Activated CD4-positive, alpha-beta T cell treated with anti-CD3 and anti-CD28 coated beads, Interleukin-10, Interleukin-2, amounts not matched to agents 100 ng/mL and 50 ng/mL, durations not matched to agents 16 hours and 8 hours (primary cell): ENCODE measurements at places on chromosomes 4 and X.

GRCh38 chrX:72573158-72573511 lies 492 bp upstream of the HDAC8 start:
- no peak for DNase-seq

DNA sequence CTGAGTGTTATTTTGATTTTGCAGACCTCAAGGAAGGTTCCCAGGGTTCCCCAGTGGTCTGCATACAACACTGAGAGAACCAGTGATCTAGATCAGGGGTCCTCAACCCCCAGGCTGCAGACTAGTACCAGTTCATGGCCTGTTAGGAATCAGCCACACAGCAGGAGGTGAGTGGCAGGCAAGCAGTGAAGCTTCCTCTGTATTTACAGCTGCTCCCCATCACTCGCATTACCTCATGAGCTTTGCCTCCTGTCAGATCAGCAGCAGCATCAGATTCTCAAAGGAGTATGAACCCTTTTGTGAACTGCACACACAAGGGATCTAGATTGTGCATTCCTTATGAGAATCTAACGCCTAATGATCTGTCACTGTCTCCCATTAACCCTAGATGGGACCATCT lies 28.5 kb downstream of the EDNRA start:
- no peak for DNase-seq

- DNase-seq, result no peak
Measured at GRCh38 chr4:82833696-82834313, 35.2 kb upstream of the SCD5 start.

DNA sequence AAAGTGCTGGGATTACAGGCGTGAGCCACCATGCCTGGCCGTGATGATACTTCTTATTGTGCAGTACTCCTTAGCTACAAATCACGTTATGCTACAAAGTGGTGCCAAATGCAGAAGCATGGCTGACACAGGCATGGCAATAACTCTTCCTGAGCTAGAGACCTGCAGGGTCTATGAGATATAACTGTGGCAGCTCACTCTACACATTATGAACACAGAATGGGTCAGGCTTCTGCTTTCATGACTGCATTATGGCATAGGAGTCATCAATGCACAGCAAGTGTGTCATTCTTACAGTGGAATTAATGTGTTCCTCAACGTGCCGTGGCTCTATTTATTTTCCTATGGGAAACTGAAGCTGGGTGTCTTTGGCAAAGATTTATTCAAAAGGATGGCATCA lies 64.5 kb downstream of the UGT8 start:
- DNase-seq, result no peak

- no peak for DNase-seq
Measured at GRCh38 chrX:119686087-119686691, 6.8 kb downstream of the SEPTIN6 start.

DNA sequence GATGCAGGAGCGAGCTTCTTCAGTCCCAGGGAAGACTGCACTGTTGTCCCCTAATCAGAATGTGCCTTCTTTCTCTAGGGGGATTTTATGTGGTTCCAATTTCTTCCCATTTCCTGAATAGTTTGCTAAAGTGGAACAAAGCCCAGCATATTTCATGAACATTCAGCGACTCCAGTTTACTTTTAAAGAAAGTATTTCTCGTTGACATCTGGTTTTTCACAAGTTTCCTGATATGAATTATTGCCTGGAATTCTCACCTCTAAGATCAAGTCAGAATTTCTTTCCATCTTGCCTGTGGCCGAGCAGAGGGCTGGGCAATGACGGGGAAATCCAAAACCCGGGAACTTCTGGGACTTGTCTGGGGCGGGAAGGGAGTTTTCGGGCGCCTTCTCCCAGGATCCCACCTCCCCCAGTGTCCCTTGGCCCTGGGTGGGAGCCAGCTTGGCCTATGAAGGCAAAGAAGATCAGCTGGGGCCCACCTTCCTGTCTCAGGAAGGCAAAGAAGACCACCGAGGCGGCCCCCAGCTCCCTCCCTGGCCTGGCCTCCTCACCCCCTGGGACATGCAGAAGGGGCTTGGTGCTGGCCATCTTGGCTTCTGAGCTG lies 15.4 kb downstream of the SORCS2 start:
- DNase-seq, result no peak

GRCh38 chr4:106160560-106160959 lies 155.4 kb downstream of the TBCK start:
- no peak for DNase-seq

- no peak for DNase-seq
Measured at GRCh38 chrX:19849464-19850080, 37.8 kb downstream of the SH3KBP1 start.

DNA sequence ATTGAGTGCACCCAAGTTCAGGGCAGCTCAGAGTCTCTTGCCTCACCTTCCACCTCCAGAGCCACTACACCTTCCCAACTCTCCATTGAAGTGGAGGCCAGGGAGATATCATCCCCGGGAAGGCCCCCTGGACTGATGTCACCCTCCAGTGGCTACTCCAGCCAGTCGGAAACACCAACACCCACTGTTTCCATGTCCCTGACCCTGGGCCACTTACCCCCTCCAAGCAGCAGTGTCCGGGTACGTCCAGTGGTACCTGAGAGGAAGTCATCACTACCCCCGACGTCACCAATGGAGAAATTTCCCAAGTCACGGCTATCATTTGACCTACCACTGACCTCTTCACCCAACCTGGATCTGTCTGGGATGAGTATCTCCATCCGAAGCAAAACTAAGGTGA lies 7.8 kb upstream of the RTL5 start:
- no peak for DNase-seq

GRCh38 chr4:42627885-42628646 lies 28.8 kb downstream of the ATP8A1 start:
- peak; percentile 22 for DNase-seq

GRCh38 chr4:40283968-40284367 lies 51.2 kb upstream of the CHRNA9 start:
- peak; percentile 73 for DNase-seq

GRCh38 chrX:146754268-146754667 lies 55.3 kb upstream of the CXorf51B start:
- DNase-seq, result no peak

DNA sequence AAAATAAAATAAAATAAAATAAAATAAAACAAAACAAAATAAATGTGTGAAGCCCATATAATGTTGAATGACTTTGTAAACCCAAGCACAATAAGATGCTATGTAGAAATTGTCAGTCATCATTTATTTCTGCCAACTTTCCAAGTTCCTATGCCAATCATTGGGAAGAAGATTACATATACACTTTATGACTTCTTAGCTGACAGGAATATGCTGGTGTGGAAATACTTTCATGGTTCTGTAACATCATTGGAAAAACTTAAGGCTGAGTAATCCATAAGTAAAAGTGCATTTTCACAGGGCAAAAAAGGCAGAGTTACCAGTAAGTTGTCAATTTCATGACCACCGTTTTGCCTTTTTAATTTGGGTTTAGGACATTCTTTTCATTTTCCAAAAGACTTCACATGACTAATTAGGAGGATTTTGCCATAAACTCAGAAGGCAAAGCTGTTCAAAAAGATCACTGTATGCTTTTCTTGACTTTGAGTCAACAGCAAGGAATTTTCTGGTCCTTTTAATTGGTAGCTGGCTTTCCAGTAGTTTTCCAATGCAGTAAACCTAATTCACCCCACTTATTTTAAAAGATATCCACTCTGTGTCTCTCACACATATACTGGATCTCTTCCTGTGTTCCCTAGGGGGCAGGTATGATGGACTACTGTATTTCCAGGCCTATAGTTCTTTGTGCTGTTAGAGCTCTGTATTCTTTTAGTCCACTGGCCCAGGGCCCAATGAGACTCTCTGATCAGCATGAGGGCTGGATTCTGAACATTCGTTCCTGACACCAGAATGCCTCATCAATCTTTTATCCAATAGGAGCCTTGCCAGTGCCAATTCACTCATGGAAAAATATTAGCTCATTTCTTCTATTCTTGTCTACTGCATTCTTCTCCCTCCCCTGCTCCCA lies 26.2 kb upstream of the SCRG1 start:
- DNase-seq, result no peak

DNA sequence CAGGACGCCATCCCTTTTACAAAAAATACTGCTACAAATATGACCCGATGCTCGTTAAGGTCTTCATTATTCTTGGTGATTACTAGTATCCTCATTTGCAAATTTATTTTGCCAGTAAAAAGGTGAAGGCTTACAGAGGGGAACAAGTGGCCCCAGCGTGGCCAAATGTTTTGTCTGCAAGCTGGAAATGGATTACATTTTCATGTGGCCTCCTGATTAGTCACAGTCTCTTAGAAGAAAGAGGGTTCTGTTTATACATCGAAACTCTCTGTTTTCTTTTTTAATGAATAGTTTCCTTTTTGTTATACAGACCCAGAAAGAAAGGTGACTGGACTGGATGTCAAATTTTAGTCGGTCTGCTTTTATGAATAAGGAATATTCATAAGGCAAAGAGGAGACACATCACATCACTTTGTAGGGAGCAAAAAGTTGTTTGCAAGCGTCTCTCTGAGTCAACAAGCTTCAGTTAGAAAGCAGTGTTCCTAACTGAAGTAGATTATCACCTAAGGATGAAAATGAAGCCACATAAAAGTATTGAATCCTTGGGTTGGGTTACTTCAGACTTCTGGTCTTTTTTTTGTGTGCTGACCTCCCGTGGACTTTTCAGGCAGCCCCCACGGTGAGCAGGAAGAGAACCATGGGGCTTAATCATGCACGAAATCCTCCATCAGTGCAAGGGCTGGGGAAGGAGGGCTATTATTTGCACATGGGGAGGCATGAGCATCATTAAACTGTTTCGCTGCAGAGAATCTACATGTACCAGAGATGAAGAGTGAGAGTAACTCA lies 125.6 kb downstream of the ARSF start:
- no peak for DNase-seq

DNA sequence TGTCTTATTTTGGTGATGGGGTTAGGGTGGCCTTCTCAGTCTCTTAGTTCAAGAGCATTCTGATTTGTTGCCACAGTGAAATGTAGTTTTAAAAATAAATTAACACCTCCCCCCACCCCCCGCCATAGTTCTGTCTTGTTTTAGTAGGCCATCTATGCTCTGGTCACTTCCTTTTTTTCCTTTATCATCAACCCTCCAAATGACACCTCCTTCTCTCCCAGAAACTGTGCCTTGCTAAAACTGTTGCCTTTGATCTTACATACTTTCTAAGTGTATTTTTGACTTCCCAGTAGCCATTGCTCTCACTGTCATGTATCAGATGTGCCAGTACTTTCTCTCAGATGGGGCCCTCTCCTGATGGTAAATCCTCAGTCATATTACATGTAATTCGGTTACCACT lies 14.5 kb upstream of the NDUFC1 start:
- no peak for DNase-seq

GRCh38 chr4:65399084-65399483 lies 271.2 kb downstream of the EPHA5 start:
- no peak for DNase-seq

- DNase-seq, result no peak
Measured at GRCh38 chr4:141922236-141922635, 285.9 kb downstream of the IL15 start.

- DNase-seq, result no peak
Measured at GRCh38 chr4:7815562-7815961, 124.1 kb downstream of the AFAP1 start.

GRCh38 chr4:102616636-102617035 lies 115.5 kb downstream of the NFKB1 start:
- peak; percentile 41 for DNase-seq

DNA sequence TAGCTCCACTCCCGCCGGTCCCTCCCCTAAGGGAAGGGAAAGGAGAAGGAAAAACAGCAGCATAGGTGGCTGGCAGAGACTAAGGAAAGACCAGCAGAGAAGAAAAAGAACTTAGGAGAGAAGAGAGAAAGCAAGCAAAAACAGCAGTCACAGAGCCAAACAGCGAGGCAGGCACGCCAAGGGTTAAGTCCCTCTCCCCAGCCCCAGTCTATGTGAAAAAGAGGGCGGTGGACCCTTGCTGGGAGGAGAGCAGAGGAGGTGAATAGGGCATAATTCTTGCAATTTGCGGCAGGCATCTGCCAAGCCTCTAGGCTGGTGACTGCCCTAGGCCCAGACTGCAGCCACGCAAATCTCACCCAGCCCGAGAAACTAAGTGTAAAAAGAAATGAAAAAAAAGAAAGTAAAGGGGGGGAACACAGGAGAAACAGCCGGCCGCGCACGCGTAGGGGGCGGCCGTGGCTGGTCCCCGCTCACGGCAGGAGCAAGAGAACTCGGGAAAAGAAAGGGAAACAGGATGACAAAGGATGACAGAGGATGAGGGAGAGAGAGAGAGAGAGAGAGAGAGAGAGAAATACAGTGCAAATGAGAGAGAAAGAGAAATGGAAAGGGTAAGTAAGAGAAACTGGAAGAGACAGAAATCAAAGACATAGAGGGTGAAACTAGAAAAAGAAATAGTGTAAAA lies 48.6 kb downstream of the MAGEA9 start:
- peak; percentile 17 for DNase-seq

DNA sequence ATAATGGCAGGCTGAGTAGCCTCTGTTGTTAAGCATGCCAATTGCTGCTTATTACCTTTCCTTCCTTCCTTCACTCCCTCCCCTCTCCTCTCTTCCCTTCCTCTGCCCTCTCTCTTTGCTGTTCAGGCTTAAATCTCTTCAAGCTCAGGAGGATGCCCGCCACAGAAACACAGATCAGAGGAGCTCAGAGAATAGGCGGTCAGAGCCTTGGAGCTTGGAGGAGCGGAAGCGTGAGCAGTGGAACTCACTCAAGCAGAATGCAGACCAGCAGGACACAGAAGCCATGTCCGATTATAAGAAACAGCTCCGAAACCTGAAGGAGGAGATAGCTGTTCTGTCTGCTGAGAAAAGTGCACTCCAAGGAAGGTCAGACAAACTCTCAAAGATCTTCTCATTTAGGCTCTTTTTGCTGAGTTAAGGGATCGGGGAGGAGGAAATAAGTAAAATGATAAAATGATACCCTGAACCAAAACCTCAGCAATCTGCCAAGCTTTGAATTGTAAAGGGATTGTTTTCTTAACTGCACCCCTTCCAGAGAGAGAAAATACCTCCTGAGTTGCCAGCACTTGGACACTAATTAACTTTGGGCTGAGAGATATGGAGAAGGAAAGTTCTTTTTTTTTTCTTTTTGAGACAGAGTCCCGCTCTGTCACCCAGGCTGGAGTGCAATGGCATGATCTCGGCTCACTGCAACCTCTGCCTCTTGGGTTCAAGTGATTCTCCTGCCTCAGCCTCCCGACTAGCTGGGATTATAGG lies 20.9 kb downstream of the SPATA18 start:
- no peak for DNase-seq

- no peak for DNase-seq
Measured at GRCh38 chr4:14345356-14345775, 656.9 kb upstream of the CPEB2 start.

DNA sequence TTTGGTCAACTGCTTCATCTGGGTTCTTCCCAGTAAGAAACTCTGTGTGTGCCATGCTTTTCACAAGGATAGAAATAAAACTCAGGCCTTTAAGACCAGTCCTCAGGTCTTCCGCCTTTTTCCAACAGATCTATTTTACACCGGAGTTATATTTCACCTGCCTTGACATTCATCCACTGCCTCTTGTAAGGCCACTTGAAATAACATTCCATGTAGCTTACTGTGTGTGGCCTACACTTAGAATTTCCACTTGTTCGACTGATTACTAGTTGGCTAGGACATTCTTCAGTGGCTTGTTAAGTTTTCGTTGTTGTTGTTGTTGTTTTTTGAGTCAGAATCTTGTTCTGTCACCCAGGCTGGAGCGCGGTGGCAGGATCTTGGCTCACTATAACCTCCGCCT lies 92.8 kb upstream of the UNC5C start:
- no peak for DNase-seq
